Transverse colon (tissue), 4 donors: ENCODE measurements at places on chromosomes 5 and 9. TPM values are rescaled to one million over a fixed set of nuclear protein-coding genes. Genes with fewer than 3 reads are reported as not detected.

GRCh38 chr9:134186471-134187109, 22.2 kb upstream of the RNU6ATAC start:
- H3K27me3 ChIP-seq = peaks cover 21% of the 10 kb centered on the region
- H3K27ac ChIP-seq = peak overlapping the region; percentile 37
- DNase-seq = peak; percentile 14

DNA sequence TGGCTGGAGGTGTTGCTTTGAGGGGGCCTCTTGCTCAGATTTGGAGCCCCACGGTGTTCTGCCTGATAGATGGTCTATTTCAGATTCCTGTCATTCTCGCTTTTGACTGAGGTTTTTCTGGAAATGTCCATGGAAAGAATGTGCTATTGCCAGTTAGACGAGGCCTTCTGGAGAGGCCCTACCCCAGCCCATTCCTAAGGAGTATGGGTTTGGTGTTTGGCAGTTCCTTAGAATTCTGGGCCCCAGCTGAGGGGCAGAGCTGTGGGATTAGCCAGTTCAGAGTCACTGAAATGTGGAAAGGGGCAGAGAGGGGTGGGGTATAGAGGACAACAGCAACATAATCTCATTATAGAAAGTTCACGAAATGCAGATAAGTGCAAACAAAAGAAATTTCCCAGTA, 50.5 kb downstream of the GALNT10 start:
- no peaks in the 10 kb centered on the region for H3K27me3 ChIP-seq
- no peak for DNase-seq

- no peaks in the 10 kb centered on the region for H3K27me3 ChIP-seq
- no peaks in the 10 kb centered on the region for H3K36me3 ChIP-seq
- DNase-seq = peak; percentile 47
Measured at GRCh38 chr9:129458663-129459546, 162.0 kb downstream of the C9orf50 start.

- no peaks in the 10 kb centered on the region for H3K4me1 ChIP-seq
- H3K27me3 ChIP-seq = no peaks in the 10 kb centered on the region
- H3K4me3 ChIP-seq = no peak overlapping the region
Measured at GRCh38 chr5:113204525-113205161, 228.0 kb downstream of the DCP2 start.

The DPYSL3 gene
- 27.6 TPM for total RNA-seq
